NB4 (cell line): ENCODE measurements at places on chromosomes 5 and 9.

GRCh38 chr5:135029477-135030122 is 4.4 kb downstream of the PITX1 start:
- no peak for DNase-seq

DNA sequence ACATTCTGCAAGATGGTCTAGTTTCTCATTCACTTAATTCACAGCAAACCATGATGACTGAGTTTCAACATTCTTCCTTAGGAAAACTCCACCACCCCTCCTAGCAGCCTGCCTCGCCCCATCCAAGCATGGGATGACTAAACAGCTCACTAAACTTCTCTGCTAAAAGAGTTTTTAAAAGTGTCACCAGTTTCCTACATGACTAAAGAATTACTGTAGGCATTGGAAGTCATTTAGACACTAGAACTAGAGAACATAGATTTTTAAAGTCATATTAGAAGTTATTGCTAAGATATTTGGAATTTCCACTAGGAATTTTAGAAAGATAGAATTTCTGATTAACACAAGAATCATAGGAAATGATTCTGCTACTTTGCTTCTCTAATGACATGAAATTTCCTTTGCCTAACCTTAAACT is 5.5 kb upstream of the ESM1 start:
- no peak for DNase-seq

DNA sequence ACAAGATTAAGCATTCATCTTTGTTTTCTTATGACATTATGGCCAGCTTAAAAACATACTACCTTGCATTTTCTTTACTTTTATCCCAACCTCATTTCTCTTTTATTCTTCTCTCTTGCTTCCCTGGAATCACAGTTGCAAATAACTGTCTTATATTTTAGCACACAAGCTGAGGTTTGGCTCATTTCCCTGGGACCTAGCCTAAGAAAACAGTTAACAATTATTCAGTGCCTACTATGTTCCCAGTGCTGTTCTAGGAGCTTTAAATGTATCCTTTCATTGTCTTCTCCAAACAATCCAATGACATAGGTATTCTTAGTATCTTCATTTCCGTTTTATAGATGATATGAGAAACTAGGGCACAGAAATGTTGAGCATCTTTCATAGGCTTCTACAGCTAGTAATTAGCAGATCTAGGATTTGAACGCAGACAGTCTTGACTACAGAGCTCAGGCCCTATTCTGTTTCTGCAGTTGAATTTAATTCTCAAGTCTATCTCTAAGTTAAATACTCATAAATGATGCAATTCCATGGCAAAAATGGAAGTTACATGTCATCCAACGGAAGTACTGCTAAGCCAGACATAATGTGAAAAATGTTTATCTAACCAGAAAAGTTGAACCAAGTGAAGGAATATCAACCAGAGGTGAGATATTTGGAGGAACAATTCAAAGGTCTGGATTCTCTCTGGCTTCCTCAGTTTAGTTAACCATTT is 52.3 kb upstream of the MTAP start:
- no peak for DNase-seq

DNA sequence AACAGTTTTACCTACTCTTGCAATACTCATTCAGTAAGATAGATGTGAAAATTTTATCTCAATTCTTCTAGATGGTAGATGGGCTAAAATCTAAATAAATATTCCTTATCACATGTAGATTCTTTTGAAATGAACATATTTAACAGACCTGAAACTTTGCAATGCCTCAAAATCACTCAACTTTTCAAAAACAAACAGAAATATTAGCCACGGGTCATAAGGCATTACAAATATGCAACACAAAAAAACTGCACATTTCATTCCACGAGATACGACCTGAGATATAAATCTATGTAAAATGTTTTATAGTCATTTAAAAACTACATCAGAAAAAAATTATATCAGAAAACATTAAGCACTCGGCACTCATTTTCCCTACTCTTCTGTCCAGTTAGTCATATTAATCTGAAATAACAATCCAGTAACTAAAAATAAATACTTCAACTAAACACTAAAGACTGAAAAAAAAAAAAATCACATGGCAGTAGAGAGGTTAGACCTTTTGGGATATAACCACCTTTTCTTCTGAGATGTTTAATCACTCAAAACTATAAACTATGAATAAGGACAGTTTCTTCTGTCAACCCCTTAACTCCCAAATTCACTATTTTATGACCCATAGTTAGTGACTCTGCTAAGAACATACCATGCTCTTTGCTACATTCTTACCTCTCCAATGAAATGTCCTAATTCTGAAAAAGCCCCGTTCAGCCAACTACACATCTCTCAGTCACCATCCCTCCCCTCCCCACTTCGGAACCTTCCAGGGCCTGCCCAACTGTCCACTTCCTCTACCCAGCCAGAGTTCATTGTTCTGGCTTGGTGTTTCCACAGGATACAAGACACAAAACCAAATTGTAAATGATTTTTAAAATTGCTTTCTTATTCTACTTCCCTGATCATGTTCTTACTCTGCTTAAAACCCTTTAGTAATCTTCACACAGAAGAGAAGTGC is 6.4 kb downstream of the HOMER1 start:
- DNase-seq = peak; percentile 16

DNA sequence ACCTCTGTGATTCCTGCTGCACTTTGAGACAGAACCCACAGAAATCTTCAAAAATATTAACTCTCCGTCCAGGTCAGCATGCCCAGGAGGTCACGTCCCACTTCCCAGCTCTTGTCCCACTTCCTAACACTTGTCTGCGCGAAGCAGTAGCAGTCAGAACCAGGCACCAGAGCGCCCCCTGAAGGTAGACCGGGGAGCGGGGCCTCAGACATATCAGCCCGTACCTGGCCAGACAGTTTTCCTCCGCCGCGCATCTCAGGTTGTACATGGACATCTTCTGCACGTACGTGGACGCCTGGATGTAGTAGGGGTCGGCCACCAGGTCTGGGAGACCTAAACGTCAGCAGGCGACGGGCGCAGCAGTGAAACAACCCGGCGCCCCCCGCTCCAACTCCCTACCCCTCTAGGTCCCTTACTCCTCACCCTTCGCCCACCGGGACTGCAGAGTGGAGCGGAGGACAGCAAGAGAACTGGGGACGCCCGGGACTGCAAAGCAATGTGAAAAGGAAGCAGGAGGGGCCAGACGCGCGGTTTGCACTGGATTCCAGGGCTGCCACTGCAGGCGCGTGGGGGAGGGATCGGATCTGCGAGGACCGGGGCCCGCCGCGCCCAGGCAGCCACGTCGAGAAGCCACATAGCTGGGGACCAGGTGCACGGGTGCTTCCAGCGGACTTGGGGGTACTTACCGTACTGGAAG is 1.2 kb downstream of the LOX start:
- peak; percentile 45 for DNase-seq

DNA sequence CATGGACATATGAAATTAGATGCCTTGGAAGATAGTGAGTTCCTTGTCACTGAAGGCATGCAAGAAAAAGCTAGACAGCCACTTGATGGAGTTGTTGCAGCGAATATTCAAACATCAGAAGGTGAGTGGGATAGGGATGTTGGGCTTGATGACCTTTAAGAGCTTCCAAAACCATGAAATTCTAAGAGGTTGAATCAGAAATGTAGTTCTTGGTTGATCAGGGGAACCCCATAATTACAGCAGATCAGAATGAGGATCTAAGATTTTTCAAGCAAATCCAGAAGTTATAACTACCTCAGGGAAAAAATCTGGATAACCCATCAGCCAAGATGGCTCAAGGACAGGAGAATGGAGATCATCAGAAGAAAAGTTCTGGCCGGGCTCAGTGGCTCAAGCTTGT is 244.3 kb upstream of the NR4A3 start:
- DNase-seq = no peak

GRCh38 chr9:104993291-104993963 is 65.5 kb upstream of the ABCA1 start:
- peak; percentile 79 for DNase-seq

GRCh38 chr9:23635276-23635675 is 190.8 kb downstream of the ELAVL2 start:
- no peak for DNase-seq

- DNase-seq = no peak
Observed at GRCh38 chr5:133936651-133937015, 31.8 kb downstream of the C5orf15 start.

DNA sequence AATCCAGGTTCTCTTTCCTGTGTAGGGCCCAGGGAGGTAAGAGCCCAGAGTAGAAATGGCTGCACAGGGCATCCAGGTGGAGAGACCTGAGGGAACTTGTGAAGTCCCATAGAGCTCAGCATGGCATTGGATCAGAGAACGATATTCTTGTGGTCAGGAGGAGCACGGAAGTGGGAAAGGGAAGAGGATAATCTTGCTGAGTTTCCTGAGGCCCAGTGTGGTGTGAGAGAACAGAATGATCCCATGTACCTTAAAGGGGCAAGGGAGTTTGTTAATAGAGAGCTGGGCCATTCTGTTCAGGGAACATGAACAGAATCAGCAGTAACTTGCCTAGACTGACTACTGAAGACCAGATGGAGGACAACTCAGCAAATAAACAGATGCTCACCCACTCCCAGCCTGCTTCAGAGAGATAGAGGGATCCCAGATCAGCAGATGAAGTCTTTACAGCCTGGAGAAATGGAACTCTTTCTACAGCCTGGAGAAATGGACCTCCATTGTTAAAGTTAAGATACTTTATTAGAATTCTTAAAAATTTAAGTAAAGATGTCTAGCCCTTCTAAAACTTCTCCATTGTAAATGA is 119.7 kb upstream of the ELL2 start:
- DNase-seq = no peak

GRCh38 chr5:68661237-68661636 is 432.6 kb upstream of the SLC30A5 start:
- peak; percentile 34 for DNase-seq

- DNase-seq = no peak
Observed at GRCh38 chr5:25009063-25009462, 364.3 kb upstream of the CDH10 start.

DNA sequence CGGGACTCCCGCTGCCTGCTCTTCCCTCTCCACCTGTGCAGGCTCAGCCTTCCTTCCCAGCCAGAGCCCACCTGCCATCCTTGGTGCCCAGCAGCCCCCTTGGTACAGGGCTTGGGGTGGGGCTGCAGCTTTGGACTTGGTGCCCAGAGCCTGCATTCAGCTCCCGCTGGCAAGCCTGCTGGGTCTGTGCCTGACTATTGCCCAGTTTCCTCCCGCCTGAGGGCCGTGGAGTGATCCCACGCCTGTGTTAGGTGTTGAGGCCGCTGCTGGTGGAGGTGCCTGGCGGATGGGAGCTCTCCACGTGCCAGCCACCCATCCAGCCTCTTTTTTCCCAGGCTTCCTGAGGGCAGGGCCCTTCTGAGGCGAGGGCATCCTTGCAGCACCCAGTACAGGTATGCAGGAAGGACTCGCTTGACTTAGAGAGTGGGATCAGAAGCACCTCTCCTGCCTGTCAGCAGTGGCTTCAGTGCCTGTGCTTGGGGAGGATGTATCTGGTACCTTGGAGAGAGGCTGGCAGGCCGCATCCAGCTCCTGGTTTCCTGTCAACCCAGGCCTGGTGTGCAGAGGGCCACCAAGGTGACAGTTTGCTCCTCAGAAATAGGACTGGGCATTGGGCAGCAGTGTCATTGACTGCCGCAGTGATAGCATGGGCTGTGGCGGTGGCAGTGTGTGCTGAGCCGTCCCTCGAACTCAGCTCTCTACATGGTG is 7.8 kb downstream of the RXRA start:
- DNase-seq = no peak

- DNase-seq = no peak
Observed at GRCh38 chr5:136081217-136081591, 51.4 kb upstream of the SMAD5 start.

- no peak for DNase-seq
Observed at GRCh38 chr9:2465921-2466460, 155.6 kb upstream of the VLDLR start.

DNA sequence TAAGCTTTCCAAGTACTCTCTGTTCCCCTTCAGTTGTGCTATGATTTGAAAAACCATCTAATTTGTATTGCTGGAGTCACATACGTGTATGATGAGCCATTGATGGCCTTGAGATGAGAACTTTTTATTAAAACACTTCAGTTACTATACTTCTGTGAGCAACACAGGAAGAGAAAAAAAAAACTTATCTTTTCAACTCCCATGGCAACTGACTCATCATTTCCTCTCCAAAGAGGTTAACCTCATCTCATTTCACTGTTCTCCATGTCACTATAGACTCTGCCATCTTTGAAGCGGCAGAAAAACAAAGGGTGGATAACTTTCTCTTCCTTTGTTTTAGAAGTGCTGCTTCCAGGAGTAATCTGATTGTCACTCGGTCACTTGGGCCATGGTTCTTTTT is 104.3 kb upstream of the PCSK1 start:
- DNase-seq = peak; percentile 41
